Peyer's patch (tissue), 4 donors: ENCODE measurements at places on chromosomes 2 and 18. TPM values are rescaled to one million over a fixed set of nuclear protein-coding genes. Genes with fewer than 3 reads are reported as not detected.

The ZNF892 gene
- total RNA-seq = 7.9 TPM

The LYPD6B gene
- total RNA-seq = 4.4 TPM

The DTNA gene
- total RNA-seq = 9.4 TPM

The POU3F3 gene
- 0.40 TPM for total RNA-seq

The DCC gene
- 0.13 TPM for total RNA-seq
